ENCODE measurements at places on chromosomes 12 and 14.

- peak; percentile 95 for DNase-seq
Measured at GRCh38 chr14:51283402-51284085, 43.5 kb downstream of the TMX1 start.

DNA sequence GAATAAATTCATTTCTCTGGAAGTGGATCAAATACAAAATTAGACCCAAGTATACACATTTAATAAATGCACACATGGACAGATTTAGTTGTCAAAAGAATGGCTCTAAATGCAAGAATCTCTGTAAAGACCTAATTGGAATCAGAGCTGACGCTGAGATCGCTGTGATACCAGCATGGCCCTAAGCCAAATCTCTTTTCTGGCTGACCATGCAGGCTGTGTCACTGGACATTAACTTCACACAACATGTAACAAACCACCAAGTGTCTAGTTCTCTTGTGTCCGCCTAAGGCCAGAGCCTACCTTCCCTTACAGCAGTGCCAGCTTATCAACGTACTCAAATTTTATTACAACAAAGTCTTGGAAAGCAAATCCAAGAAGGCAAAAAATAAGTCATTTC is 127.5 kb downstream of the MED13L start:
- no peak for DNase-seq

DNA sequence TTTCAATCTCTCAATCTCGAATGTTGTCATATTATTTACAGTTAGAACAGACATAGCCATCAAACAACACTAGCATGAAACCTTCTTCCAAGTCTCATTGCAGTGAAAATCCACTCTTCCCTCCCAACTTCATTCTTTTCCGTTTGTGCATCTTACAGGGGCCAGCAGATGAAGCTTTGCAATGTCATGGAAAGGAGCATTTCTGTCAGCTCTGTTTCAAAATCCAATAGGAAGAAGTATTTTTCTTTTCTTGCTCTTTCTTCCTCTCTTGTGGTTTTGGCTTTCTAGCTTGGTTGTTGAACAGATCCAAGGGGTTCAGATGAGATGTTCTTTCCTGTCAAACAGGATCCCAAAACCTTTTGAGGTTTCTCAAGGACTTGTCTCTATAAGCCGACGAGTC is 416.6 kb downstream of the AEBP2 start:
- no peak for DNase-seq

- peak; percentile 14 for DNase-seq
Measured at GRCh38 chr12:107109726-107110719, 16.7 kb upstream of the CRY1 start.

- DNase-seq, result no peak
Measured at GRCh38 chr12:109715310-109716091, 1.9 kb downstream of the FAM222A start.

DNA sequence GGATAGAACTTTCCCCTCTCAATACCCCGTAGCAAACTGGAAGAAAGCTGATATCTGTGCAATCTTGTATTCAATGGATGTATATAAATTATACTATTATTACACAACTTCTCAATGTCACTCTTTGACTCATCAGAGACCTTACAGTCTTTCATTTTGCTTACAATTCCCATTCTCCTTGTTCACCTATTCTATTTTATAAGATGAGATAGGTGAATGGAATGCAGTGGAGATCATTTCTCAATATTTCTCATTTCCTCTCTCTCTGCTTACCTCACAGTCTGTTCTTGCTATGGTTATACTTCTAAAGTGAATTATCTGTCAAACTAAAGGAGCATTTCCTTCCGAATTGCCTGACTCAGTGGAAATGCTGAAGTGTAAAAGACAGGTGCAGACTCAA is 14.9 kb downstream of the FOXA1 start:
- DNase-seq, result no peak

GRCh38 chr12:123471374-123472068 is 13.6 kb downstream of the SNRNP35 start:
- DNase-seq, result peak; percentile 62

GRCh38 chr12:61797266-61797665 is 462.9 kb upstream of the USP15 start:
- DNase-seq, result no peak

- DNase-seq, result peak; percentile 77
Measured at GRCh38 chr14:23640524-23641141, 4.5 kb downstream of the DHRS2 start.

GRCh38 chr12:6696690-6697583 is 3.7 kb downstream of the PIANP start:
- DNase-seq, result no peak

GRCh38 chr12:66187036-66187435 is 2.0 kb upstream of the IRAK3 start:
- DNase-seq, result no peak

DNA sequence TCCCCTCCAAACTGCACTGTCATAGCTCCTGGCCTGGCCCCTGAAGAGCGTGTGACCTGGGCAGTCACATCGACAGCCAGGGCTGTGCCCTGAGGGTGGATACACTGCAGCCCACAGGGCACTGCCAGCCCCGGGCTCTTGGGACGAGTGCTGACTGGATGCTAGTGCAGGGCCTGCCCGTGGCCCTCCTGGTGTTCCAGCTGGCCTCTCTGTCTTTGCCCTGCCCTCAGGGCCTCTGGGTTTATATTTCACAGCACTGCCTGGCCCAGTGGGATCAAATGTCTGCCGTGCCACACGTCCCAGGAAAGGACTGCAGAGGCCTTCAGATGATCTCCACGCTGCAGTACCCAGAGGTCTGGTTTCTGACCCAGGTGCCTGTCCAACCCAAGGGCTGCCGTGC is 10.1 kb upstream of the CCDC197 start:
- DNase-seq, result no peak

- no peak for DNase-seq
Measured at GRCh38 chr14:104908303-104908702, 16.4 kb upstream of the PLD4 start.

DNA sequence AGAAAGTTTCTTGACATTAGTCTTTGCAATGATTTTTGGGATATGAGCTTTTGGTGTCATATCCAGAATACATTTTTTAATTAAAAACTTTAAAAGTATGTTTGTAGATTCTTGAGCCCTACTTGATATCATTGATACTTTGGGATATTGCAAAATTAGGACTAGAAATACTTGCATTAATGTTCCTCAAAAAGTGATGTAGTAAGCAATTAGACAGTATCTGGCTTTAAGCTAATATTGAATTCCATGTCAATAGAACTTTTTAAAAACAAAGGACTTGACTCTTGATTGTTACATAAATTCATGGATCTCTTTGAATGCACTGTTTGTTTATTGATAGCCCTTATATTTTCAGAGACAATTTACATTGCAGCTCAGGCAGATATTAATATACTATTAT is 15.6 kb downstream of the PEX5 start:
- DNase-seq, result no peak

DNA sequence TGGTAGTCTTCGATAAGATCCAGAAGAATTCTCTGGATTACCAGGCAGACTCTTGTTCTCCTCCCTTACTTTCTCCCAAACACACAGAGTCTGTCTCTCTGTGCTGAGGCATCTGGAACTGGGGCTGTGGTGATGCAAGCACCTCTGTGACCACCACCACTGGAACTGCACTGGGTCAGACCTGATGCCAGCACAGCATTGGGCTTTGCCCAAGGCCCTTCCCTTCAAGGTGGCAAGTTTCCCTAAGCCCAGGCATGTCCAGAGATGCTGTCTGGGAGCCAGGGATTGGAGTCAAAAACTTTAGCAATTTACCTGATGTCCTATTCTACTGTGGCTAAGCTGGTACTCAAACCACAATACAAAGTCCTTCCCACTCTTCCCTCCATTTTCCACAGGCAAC is 14.6 kb upstream of the TMPRSS12 start:
- DNase-seq, result no peak

GRCh38 chr12:88362439-88362838 is 217.8 kb downstream of the KITLG start:
- peak; percentile 28 for DNase-seq

- DNase-seq, result peak; percentile 60
Measured at GRCh38 chr12:78797196-78797931, 67.2 kb upstream of the SYT1 start.

All from astrocyte of the spinal cord (primary cell).